ENCODE measurements at places on chromosomes 12 and 14.

DNA sequence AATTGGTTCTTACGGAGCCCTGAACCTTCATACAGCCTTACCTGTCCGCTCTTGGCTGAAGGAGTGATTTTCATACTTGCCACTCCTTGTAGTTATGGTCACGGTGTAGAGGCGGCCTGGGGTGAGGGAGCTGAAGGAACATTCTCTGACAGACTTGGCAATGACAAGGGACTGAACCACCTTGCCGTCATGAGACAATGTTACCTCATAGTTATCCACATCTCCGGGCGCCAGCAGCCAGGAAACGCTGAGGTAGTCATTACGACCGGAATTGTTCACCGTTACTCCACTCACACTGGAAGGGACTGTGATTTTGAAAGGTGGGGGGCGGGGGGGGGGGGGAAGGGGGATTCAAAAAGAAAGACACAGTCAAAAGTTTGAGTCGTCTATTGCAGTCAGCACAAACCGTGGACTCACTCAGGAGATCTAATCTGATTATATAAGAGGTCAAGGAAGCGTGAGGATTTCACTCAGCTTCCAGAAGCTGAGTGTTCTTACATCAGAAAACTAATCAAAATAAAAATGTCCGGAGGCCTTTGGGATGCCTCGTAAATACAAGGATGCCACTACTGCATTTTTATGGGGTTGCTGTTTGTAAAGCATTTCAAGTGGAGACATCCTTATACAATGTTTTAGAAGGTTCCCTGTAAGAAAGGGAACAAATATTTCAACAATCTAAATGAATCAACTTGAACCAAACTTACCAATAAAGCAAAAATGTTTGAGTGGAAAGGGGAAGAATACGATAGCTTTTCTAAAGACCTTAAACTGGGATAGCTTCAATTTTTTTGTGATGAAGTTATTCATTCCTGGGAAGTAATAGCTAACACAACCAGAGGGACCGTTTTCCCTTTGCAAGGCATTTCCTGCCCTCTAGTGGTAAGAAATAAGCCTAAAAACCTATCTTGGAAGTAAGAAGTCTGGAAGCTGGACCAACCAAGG lies 60.6 kb downstream of the PTPRB start:
- no peak for DNase-seq

- no peak for DNase-seq
These were observed 44.0 kb upstream of the REP15 start for GRCh38 chr12:27652174-27652763.

GRCh38 chr14:77212943-77213678 lies 31.5 kb downstream of the TMEM63C start:
- no peak for DNase-seq

GRCh38 chr12:6262623-6263022 lies 47.9 kb upstream of the PLEKHG6 start:
- DNase-seq: no peak

- DNase-seq: no peak
These were observed 11.5 kb upstream of the LGMN start for GRCh38 chr14:92759679-92760523.

GRCh38 chr12:46553911-46554310 lies 181.3 kb upstream of the SLC38A2 start:
- DNase-seq: no peak

GRCh38 chr12:76711241-76711640 lies 52.7 kb upstream of the ZDHHC17 start:
- no peak for DNase-seq

- no peak for DNase-seq
These were observed 22.2 kb downstream of the GRIN2B start for GRCh38 chr12:13959131-13959723.

GRCh38 chr12:41356181-41356580 lies 168.1 kb downstream of the PDZRN4 start:
- DNase-seq: no peak

DNA sequence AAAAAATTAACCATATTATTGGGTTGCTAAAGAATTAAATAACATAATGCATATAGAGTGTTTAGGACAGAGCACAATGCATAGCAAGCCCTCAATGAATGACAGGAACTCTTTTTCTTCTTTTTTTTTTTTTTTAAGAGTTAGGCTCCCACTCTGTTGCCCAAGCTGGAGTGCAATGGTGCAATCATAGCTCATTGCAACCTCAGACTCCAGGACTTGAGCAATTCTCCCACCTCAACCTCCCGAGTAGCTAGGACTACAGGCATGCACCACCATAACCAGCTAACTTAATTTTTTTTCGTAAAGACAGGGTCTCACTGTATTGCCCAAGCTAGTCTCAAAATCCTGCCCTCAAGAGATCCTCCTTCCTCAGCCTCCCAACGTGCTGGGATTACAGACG lies 20.5 kb upstream of the MTERF2 start:
- no peak for DNase-seq

- no peak for DNase-seq
These were observed 23.8 kb downstream of the GRIN2B start for GRCh38 chr12:13957576-13957975.

DNA sequence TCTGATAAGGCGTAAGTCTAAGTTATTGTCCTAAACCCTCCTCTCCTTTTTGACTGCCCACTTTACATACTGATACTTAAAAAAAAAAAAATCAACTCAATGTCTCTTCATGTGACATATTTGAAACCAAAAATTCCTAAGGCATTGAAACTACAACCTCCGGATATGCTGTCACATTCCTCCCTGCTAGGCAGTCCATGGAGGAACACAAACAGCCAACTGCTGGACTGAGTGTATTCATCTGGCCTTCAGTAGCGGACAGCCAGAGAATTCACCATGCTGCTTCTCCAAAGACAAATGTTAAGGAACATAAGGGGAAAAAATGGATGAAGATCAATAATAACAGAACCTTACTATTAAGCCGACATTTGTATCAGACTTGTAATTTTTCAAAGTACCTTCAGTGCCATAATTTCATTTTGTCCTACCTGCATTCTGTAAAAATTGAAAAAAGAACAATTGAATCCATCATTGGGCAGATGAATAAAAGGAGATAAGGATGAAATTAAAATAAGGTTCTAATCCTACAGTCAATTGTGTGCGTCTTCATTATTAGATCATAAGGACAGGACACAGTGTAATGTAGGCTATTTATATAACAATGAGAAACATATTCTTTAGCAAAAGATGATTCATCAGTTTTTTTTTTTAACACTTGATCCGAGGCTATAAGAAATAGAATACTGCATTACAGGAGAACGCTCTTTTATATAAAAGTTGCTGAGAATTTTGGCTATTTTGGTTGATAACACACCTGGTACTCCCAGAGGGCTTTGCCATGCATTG lies 12.2 kb downstream of the RERG start:
- DNase-seq: no peak

DNA sequence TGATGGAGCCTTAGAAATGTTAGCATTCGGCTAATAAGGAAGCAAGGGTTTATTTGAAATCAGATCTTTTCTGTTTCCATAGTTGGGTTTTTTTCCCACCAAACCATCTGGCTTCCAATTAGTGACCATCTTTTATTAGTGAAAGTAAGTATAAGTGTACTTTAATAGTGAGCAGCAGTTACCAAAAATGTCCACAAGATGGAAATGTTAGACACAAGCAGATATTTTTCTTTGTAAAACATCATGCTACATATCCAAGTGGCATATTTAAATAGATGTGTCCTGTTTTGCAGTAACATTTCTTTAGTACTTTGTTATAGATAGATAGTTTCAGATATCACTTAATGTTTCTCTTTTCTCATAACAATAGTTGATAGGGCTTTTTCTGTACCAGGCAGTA lies 28.8 kb downstream of the YEATS4 start:
- no peak for DNase-seq

DNA sequence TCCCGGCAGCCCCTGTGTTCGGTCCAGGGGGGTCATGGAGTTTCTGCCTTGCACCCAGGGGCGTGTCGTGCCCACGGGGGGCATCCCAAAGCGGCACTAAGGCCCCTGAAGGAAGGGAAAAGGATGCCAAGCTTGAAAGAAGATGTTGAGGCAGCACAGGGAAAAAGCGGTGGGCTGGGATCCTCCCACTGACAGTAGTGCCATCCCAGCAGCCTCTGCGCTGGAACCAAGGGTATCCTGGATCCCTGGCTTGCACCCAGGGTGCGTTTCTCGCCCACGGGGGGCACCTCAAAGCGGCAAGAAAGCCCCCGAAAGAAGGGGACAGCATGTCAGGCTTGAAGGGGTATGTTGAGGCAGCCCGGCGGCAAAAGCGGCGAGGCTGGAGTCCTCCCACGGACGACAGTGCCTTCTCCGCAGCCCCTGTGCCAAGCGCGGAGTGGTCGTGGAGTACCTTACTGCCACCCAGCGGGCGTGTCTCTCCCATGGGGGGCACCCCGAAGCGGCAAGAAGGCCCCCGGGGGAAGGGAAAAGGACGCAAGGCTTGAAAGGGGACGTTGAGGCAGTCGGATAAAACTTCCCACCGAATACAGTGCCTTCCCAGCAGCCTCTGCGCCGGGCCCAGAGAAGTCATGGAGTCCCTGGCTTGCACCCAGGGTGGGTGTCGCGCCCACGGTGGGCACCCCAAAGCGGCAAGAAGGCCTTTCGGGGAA lies 164.4 kb upstream of the ALG10B start:
- DNase-seq: peak; percentile 6

DNA sequence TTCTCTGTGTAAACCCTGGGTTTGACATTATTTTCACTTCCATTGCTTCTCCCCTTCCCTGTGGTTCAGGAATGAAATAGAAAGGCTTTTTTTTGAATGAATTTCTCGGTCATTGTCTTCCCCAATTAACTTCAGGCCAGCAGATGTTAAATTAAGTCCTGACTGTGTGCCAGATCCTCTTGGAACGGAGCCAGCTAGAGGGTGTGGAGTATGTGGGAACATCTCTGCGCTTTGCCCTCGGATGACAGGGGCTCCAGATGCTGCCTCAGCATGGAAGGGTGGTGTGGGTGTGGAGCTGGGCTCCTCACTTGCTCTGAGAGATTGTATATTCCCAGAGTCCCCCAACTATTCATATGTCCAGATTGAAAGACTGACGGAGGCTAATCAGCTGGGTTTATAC lies 13.1 kb downstream of the KRT85 start:
- no peak for DNase-seq

GRCh38 chr12:60863421-60863820 lies 1267.6 kb downstream of the SLC16A7 start:
- no peak for DNase-seq

- DNase-seq: no peak
These were observed 190.8 kb upstream of the C14orf180 start for GRCh38 chr14:104388541-104389325.

DNA sequence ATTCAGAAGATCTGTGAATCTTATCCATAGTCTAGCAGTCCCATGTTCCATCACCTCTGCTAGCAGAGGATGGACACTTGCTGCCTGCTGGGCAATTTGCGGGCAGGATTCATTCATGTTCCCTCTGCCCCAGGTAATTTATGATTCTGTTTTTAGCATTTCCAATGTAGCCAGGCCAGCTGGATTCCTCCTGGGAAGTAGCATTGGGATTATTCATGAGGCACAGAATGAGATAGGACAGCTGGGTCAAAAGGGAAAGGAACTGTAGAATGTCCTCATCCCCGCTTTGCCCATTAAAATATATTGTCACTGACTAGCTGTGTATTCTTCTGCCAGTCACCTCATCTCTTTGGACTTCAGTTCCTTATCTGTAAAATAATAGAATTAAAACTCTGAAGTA lies 68.7 kb downstream of the SLC35F4 start:
- no peak for DNase-seq

GRCh38 chr12:113048716-113049127 lies 7.8 kb upstream of the DTX1 start:
- DNase-seq: peak; percentile 52

GRCh38 chr12:102503056-102503681 lies 22.8 kb upstream of the IGF1 start:
- DNase-seq: no peak

GRCh38 chr14:61476754-61477410 lies 155.5 kb downstream of the PRKCH start:
- DNase-seq: no peak

DNA sequence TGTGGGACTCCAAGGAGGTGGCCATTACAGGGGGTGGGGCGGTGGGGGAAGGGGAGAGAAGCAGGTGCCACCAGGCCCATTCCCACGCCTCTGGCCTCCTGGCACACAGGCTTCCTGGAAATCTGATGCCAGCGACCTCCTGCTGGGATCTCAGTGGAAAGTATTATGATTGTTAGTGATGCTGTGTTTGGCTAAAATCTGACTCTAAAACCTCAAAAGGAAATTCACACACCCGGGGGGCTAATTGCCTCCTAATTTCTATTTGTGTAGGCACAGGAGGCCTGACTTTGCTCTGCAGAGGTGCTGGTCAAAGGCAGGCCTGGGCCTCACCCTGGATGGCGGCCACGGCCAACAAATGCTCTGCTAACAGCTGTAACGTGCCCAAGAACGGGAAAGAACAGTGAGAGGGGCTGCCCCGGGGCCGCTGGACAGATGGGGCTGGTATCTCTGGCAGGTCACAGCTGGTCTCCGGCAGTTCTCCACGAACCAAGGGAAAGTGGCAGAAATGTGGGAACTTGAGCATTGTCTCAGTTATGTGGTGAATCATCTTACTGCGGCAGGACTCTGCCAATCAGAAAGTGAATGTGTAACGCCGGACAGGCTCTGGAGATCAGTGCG lies 14.3 kb downstream of the FAM181A start:
- DNase-seq: no peak

DNA sequence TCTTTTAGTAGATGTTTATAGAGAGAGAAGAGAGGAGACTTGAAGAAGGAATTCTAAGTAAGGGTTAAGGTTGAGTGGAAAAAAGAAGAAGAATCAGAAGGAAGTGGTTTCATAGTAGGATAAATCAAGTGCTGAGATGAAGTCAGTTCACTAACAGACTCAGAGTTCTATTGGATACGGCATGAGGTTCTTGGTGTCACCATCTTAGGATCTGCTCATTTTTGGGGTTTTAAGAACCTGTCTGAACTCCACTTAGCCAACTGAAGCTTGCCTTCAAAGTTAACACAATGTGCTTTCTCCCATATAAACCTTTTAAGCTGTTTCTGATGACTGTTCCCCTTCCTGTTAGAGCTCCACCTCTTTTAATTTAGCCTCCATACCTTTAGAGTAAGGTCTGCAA lies 152.6 kb downstream of the PRKCH start:
- no peak for DNase-seq

DNA sequence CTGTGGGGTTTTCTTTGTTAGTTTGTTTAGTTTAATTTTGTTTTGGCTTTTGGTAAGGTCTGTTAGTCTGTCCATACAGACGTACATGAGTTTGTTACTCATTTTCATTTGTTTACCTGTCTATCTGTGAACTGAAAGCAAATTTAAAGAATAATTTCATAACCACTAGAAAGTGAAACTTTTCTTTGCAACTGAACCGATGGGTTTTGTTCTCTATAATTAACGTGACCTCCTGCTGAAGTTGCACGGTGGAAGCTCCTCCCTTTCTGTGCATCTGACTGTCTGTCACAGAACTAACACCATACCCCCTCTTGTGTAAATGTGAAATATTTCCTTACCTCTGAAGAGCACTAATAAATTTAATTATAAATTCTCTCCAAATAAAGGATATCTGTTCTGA lies 595.5 kb downstream of the GALC start:
- no peak for DNase-seq

DNA sequence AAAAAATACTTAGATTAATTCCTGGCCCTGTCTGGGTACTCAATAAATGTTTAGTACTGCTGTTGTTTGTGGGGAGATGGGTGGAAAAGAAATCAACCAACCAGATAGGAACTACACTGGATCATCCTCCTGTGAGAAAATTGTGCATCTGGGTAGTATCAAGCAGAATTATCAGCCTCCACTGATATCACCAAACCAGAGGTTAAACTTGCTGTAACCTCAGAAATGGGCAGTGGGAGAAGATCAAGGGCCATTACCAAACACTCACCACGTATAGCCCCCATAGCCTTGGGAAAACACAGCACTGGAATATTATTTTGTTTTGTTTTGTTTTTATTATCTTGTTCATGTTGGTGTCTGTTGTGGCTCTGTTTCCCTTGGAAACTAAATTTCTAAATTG lies 19.7 kb downstream of the VEZT start:
- DNase-seq: no peak
